ENCODE measurements at places on chromosomes 3 and 15.

GRCh38 chr3:196181127-196181546 is 30.1 kb downstream of the ZDHHC19 start:
- no peak for DNase-seq

- DNase-seq: no peak
Measured at GRCh38 chr3:13479332-13479581, 849 bp upstream of the HDAC11 start.

GRCh38 chr3:51706788-51707731 is at the start of gene GRM2:
TSS of gene GRM2 (plus strand) at chr3:51707068. CDS start at chr3:51708984, 1,916 bp downstream.
- DNase-seq: no peak

DNA sequence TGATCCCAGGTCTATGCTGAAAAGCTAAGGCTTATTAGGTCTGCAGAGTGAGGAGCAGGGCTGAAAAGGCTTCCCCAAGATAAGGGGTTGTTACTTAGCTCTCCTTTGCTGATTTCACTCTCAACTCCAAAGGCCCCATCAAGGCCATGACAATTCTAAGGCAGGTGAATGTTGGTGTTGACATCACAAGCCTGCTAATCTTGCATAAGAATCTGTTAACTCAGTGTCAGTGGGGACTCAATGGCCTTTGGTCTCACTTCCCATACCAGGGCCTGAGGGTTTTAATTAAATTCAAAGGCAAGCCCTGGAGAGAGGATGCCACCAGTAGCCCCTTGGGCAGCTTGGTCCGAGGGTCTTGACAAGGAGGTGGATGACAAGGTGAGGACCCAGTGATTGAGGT is 9.4 kb upstream of the ALAS1 start:
- no peak for DNase-seq

GRCh38 chr3:150168698-150169097 is 198.0 kb upstream of the PFN2 start:
- no peak for DNase-seq

GRCh38 chr3:102979682-102980354 is 545.0 kb downstream of the ZPLD1 start:
- no peak for DNase-seq

DNA sequence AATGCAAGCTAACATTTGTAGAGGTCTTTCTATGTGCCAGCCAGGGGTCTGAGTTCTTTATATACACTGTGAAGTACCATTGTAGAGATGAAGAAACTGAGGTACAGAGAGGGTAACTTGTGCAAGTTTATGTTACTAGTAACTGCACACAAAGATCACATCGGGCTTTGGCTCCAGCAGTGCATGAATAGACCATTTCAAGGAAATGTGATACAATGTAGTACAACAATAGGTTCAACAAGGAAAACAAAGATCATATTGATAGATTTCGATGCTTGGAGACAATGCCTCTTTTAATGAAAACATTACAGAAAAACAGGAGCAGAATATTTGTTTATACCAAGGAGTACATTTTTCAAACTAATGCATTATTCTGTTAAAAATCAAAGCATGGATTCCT is 115.3 kb downstream of the POLR2M start:
- no peak for DNase-seq

- DNase-seq: no peak
Measured at GRCh38 chr3:167032267-167032876, 347.7 kb downstream of the ZBBX start.

GRCh38 chr15:82530606-82531379 is 9.5 kb downstream of the RPS17 start:
- peak; percentile 32 for DNase-seq

- no peak for DNase-seq
Measured at GRCh38 chr3:155757577-155757976, 12.7 kb upstream of the PLCH1 start.

DNA sequence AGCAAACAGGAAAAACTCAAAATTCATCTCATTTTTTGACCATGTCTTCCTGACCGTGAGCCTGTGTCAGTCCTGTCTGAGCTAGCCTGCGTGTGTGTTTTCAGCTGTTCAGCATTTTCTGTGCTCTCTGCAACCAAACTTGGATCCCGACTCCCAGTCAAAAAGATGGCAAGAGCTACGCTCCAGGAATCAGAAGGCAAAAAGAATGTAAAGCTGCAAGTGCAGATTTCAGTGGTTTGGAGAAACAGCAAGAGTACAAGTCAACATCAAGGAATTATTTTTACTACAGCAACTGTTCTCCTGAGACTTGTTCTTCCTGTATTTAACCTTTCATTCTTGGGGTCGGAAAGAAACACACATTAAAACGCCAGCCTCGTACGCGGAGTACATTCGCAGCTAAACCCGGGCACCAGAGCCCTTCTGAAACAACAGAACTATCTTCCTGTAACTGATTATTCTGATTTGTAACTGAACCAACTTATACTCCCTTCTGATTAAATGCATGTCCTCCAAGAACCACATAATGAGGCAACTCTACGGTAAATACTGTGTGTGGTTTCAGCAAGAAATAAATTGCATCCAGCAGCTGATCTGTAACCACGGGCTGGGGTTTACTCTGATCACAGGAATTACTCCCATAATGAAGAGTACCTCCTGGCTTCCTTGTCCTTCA is 107.4 kb downstream of the LRIG1 start:
- DNase-seq: no peak

DNA sequence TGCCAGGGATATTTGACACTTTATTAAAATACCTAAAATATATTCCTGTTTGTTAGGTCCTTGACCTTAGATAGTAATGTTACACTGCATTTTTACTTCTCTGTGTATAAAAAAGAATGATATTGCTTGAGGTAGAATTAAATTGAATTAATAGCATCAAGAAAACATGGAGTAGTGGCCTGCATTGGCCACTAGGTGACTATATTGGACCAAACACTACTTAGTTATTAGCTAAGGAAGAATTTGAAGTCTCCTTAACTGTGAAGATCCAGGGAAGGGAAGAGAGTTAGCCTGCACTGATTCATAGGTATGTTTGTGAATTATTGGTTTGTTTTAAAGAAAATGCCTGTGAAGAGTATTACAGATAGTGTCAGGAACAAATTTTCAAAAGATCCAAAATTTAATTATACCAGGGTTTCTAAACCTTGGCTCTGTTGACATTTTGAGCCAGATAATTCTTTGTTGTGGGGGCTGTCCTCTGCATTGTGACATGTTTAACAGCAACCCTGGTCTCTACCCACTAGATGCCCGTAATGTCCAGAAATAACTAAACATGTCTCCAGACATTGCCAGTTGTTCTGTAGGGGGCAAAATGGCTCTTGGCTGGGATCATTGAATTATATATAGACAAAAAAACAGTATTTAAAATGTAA is 103.6 kb upstream of the THSD4 start:
- no peak for DNase-seq

GRCh38 chr15:29046281-29046810 is 160.6 kb downstream of the APBA2 start:
- no peak for DNase-seq

DNA sequence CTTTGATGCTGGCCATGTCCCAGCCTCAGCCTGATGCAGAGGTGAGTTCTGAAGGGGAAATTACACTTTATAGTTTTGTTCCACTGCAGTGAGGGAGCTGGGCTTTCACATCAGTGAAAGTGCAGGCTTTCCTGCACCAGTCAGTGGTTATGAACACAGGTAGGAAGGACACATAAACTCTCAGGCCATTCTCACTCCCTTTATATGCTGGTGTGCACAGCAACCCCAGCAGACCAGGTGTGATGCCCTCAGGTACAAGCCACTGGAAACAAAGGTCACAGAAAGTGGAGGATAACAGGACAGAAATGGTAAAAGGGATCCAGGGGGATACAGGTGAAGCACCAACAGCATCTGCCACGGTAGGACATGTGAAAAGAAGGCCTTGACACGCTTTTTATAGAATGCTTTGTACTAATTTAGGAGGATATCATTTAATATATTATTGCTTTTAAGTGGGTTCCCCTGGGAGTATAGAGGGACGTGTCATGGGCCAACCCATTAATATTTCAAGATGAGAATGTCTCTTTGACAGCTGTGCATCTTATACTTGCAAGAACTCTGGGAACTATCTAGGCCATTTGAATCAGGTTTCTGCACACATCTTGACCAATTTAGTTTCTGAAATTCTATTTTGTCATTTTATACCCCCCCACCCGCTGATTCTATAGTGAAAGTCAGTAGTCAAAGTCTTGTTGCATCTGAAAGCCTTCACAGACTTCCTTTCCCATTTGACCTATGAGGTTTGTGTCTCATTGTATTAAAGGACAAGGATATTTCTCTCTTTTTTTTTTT is 25.0 kb upstream of the BLM start:
- no peak for DNase-seq

- no peak for DNase-seq
Measured at GRCh38 chr3:42652611-42653302, 740 bp upstream of the ZBTB47 start.

- no peak for DNase-seq
Measured at GRCh38 chr3:54853573-54854404, 74.1 kb downstream of the LRTM1 start.

DNA sequence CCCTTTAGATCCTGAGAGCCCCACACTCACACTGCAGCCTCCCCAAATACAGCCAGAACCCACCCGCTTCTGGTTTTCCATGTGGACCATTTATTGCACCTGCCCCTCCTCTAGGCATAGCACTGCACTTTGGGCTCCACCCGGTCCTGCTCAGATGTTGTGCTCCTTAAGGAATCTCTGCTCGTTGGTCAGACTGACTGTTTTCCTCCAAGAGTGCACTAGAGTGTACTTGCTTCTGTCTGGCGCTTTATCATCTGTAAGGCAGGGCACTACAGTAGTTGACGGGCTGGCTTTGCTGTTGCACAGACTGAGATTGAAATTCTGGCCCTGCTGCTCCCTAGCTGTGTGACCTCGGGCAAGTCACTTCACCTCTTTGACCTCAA is 124.1 kb downstream of the CACNA1D start:
- DNase-seq: no peak

GRCh38 chr3:53819163-53819868 is 26.9 kb downstream of the CHDH start:
- DNase-seq: no peak

DNA sequence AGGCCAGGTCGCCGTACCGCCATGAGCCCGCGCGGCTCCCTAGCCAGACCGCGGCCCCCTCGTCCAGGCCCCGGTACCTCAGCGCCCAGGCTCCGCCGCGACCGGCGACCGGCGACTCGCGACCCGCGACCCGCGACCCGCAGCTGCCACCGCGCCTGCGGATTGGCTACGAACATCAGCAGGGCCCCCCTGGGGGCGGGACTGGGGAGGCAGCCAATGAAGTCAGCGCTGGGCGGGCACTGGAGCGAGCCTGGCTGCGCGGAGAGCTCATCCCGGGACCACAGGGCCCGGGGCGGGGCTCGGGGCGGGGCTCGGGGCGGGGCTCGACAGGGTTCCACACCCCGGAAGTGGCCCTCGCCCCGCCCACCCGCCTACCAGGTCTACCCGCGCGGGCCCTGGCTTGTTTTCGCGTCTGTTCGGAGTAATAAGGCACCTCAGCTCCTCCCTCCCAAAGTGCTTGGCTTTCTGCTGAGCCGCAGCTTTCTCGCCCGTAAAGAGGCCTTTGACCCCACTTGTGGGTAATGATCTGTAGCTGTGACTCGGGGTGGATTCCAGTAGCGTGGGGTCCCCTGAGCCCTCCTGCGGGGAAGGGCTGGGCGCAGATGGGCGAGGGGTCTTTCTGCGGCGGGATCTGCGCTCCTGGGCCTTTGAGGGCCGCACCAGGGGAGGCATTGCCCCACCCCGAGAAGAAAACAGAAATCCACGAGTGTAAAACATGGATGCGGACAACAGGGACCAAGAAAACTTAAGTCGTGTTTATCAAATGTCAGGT is at the start of gene LYSMD4:
Gene LYSMD4, minus strand, starts transcription at position 170 of the 772 bp plus-strand sequence. CDS start 1,438 bp downstream, outside the sequence.
- DNase-seq: peak; percentile 98

- DNase-seq: no peak
Measured at GRCh38 chr15:32952901-32953532, 235.2 kb downstream of the GREM1 start.

GRCh38 chr3:177245250-177245649 is 48.0 kb upstream of the TBL1XR1 start:
- DNase-seq: no peak

DNA sequence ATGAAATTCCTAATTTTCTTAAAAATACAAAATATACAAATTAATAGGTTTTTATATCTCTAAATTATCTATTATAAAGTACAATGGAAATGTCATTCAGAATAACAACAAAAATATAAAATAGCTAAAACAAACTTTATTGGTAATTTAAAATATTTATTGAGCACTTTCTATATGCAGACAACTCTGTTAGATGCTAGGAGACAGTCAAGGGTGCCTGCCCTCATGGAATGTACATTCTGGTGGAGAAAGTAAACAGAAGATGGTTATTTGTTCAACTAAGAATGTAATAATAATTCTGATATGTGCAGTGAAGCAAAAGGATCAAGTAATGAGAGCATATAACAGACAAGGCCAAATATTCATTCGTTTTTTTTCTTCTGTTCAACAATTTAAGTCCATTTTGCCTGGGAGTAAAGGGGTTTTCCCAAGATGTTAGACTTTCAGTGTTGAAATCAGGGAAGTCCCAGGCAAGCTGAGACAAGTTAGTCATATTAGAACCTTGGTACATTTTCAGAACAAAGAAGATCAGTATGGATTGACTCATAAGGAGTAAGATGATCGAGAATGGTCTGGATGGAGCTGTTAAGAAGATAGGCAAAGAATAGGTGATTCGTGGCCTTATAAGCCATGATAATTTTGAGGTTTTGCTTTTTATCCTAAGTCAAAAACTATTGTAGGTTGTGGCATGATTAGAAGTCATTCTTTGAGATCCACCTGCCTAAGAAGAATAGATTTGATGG is 150.2 kb upstream of the MLF1 start:
- no peak for DNase-seq

DNA sequence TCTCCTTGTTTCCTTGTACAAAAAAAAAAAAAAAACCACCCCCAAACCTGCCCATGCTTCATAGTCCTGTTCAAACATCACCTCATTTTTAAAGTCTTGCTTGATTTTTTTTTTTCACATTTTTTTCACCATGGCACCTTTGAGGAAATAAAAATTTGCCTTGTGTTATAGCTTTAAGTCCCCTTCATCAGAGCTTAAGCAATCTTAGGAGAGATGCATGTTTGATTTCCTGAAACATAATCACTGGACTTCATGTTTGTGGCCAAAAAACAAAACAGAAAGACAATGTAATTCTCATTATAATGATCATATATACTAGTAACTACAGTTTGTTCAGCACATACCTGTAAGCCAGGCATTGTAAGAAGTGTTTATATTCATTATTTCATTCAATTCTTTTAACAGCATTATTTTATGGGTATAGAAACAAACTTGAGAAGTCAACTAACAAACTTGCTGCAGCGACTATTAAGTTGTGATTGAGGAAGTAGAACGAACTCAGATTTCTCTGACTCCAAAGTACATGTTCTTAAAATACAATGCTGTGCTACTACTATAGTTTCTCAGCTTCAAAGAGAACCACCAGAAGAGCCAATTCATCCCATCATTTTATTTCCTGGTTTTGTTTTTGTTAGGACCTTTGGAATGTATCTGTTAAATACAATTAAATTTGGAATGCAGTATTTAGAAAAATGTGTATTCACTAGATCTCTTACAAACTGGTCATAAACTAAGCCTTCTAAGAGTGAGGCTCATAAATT is 203.8 kb downstream of the TCF12 start:
- DNase-seq: no peak

DNA sequence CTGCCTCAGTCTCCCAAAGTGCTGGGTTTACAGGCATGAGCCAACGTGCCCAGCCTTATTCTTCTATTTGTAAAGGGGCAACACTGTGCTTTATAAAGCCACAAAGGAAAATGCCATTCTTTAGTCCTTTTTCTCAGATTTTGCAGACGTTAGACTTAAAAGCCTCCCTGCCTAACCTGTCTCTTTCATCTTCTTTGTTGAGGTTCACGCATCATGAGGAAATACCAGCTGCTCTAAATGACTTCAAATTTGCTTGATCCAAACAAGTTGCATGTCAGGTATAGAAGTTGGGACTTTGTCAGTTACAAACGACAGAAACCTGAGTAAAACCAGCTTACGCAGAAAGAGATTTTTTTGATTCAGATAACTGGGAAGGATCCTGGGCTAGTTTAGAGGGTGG is 51.1 kb upstream of the LRRFIP2 start:
- DNase-seq: no peak
